RWPE2 (cell line): ENCODE measurements at places on chromosomes 7 and 10.

GRCh38 chr7:30428246-30429155 lies 50.1 kb downstream of the NOD1 start:
- no peak overlapping the region for H3K4me3 ChIP-seq
- no peak overlapping the region for H3K27ac ChIP-seq
- no peaks in the 10 kb centered on the region for H3K4me1 ChIP-seq
- DNase-seq: no peak

- no peak overlapping the region for H3K4me3 ChIP-seq
- no peak overlapping the region for H3K27ac ChIP-seq
- no peak for DNase-seq
- H3K4me1 ChIP-seq: peaks cover 2% of the 10 kb centered on the region
- H3K36me3 ChIP-seq: no peaks in the 10 kb centered on the region
Measured at GRCh38 chr10:31157123-31158010, 125.7 kb upstream of the ZNF438 start.

DNA sequence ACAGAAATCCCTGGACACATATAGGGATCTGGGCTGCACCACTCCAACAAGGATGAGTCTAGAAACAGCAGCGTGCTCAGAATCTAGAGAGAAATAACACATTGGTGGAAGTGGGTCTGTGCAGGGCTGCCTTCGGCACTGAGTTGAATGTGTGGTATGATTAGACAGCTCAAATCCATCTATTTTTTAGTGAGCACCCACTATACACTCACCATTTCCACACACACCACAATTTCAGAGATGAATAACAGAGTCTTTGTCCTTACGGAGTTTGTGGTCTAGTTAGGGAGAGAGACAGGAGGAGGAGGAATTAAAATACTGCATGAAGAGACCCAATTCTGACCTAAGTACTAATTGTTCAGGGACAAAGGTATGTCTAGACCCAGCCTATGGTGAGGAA lies 44.2 kb downstream of the JAZF1 start:
- H3K36me3 ChIP-seq: no peaks in the 10 kb centered on the region
- no peaks in the 10 kb centered on the region for H3K4me1 ChIP-seq

GRCh38 chr7:135160858-135161653 lies 9.5 kb downstream of the CYREN start:
- peaks cover 9% of the 10 kb centered on the region for H3K36me3 ChIP-seq
- H3K27me3 ChIP-seq: no peaks in the 10 kb centered on the region
- no peak for DNase-seq
- no peak overlapping the region for H3K27ac ChIP-seq
- no peak overlapping the region for H3K4me3 ChIP-seq
- H3K4me1 ChIP-seq: peaks cover 13% of the 10 kb centered on the region

DNA sequence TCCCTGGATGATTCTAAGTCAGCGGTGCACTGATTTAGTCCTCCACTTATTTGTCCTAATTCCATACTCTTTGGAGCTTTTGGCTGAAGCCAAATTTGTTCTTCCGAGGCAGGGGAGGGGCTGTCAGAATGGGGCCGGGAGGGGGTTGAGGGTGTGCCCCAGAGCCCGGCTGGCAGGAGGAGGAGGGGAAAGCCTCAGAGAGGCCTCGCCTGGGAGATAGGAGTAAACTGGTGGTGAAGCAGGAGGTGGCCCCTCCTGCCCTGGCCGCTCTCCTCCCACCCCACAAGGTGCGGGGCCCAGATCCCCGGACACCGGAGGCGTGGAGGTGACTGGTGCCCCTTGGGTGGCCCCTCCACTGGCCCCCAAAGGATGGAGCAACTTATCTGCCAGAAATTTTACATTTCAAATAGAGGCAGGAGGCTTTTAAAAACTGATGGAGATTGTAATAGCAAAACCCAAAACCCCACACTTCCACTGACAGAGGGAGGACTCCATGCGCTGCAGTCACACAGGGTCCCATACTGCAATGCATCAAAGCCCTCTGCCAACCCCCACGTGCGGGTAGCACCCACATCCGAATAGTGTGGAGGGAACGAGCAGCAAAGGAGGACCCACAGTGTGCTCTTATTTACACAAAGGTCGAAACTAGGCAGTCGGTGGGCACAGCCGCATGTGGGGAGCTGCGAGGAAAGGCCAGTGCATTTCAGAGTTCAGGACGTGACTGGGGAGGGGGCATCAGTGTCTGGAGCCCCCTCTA lies 61.9 kb downstream of the CAMK2B start:
- H3K27me3 ChIP-seq: no peaks in the 10 kb centered on the region
- H3K4me1 ChIP-seq: peaks cover 43% of the 10 kb centered on the region
- no peak for DNase-seq
- H3K4me3 ChIP-seq: no peak overlapping the region
- H3K27ac ChIP-seq: peak overlapping the region; percentile 38
- no peaks in the 10 kb centered on the region for H3K36me3 ChIP-seq

DNA sequence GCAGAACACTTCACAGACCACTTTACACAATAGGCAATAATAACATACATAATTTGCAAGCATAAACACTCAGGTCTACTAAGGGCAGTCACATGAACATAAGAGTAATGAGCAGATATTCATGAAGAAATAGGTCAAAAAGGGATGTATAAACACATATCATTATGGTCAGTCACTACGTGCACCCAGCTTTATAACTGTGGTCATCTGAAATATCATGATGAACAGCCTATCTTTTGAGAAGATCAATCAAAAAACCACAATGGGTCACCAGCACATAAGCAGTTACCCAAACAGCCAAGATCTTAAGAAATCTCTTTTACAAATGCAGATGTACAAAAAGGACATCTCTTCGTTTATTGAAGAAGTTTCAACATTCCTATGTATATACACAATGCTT lies 35.5 kb upstream of the DRGX start:
- no peak overlapping the region for H3K4me3 ChIP-seq
- H3K36me3 ChIP-seq: no peaks in the 10 kb centered on the region
- H3K27me3 ChIP-seq: no peaks in the 10 kb centered on the region
- DNase-seq: no peak
- H3K27ac ChIP-seq: no peak overlapping the region

DNA sequence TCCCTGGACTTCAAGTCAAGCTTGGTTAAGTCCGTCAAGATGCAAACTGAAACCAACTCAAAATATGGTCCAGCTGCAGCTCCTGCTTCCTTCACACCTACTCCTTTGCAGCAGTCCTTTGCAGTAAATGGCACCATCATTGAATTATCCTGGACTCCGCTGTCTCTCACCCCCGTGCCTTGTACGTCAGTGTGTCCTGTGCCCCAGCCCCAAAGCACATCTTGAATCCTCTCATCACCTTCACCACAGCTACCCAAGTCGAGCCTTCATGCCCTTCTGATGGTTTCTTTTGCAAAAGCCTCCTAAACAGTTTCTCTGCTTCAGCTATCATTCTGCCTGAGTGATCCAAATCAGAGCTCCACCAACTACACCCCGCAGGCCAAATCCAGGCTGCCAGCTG lies 88.4 kb upstream of the LEP start:
- H3K27me3 ChIP-seq: no peaks in the 10 kb centered on the region
- no peak for DNase-seq
- H3K4me1 ChIP-seq: no peaks in the 10 kb centered on the region
- no peaks in the 10 kb centered on the region for H3K36me3 ChIP-seq

DNA sequence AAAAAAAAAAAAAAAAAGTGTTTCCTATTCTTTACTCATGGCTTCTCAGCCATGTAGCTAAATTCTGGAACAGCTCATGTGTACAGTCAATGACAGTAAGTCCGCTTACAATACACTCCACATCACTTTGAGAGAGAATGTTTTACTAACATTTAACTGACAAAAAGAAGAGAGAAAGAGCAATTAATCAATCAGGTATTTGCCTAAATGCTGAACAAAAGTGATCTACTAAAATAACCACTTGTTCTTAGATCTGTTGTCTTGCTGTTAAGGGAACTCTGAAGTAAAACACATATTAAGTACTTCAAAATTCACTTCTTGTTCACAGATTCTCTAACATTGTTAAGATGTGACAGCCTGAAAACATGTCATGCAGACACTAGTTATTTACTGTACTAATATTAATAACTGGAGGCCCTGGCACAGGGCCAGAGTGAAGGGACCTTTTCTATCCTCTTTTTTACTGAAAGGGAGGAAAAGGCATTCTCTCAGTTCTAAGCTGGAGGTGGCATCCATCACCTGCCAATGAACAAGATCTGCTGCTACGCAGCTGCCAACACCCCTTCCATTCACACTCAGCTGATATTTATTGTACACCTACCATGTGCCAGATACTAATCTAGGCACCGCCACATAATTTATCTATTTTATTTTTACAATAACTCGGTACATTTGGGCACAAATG lies 72.6 kb downstream of the AHR start:
- H3K27me3 ChIP-seq: no peaks in the 10 kb centered on the region
- DNase-seq: no peak
- H3K4me3 ChIP-seq: no peak overlapping the region

DNA sequence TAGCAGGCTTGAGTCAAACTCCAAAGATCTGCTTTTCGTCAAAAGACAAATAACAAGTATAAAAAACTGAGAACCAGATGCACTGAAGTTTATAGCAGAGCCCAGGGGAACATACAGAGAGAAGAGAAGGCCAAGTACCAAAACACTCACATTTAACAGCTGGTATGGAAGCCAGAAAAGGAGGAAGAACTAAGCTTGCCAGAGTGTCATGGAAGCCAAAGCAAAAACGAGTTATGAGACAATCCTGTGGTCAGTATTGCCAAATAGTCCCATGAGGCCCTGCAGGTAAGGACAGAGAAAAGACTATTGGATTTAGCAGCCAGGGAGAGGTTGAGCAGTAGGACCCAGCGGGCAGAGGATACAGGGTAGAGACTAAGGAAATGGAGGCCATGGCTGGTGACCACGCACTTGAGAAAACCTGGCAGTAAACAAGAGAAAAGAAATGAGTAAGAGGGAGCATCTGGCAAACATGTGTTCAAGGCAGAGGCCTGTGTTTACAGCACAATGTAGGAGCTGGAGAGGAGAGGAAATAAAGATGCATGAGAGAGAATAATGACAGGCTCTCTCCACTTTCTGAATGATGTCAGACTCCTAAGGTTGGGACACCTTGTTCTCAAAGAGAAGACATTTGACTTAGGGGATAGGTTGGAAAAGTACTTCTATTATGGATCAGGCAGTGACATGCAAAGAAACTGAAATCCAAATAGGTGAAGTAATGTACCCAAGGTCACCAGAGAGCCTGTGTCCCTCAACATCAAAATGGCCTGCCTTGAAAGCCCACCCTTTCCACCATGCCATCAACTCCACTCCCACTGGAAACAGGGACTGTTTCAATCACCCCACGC lies 9.1 kb downstream of the CREB3L2 start:
- H3K36me3 ChIP-seq: peaks cover 16% of the 10 kb centered on the region
- H3K27ac ChIP-seq: peak overlapping the region; percentile 92
- DNase-seq: no peak
- peaks cover 40% of the 10 kb centered on the region for H3K4me1 ChIP-seq
- H3K4me3 ChIP-seq: no peak overlapping the region

DNA sequence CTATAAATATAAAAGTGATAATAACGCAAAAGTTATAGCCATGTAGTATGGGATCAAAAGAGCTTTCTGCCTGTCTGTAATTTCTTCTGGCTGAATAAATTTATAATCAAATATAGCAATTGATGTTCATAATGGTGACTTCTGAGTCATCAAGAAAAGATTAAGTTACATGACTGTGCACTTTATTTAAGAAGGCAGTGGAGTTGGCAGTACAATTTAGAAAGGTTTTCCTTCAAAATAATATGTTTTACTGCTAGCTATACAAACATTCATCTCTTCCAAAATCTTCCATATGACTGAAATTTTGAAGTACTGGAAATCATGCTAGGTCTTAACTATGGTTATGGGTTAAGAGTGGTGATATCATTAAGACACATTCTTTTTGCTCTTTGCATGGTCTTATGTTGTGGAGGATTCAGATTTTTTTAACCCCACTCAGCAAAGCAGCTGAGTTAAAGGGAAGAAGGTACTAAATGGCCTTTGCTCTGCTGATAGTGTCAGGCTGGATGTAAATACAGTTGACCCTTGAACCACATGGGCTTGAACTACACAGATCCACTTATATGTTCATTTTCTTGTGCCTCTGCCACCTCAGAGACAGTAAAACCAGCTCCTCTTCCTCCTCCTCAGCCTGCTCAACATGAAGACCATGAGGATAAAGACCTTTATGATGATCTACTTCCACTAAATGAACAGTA lies 323.6 kb downstream of the BBS9 start:
- H3K4me1 ChIP-seq: no peaks in the 10 kb centered on the region
- no peaks in the 10 kb centered on the region for H3K36me3 ChIP-seq
- H3K4me3 ChIP-seq: no peak overlapping the region
- no peak for DNase-seq
- H3K27me3 ChIP-seq: no peaks in the 10 kb centered on the region

GRCh38 chr10:70536196-70536861 lies 57.8 kb downstream of the PALD1 start:
- no peaks in the 10 kb centered on the region for H3K27me3 ChIP-seq
- no peak for DNase-seq
- no peaks in the 10 kb centered on the region for H3K4me1 ChIP-seq
- H3K27ac ChIP-seq: no peak overlapping the region

GRCh38 chr7:6642861-6643640 lies 5.9 kb downstream of the ZNF316 start:
- DNase-seq: no peak
- no peaks in the 10 kb centered on the region for H3K4me1 ChIP-seq
- no peak overlapping the region for H3K4me3 ChIP-seq
- H3K36me3 ChIP-seq: peaks cover 41% of the 10 kb centered on the region
- H3K27me3 ChIP-seq: no peaks in the 10 kb centered on the region
- H3K27ac ChIP-seq: no peak overlapping the region

GRCh38 chr7:96710544-96710943 lies 898 bp upstream of the SEM1 start:
- DNase-seq: no peak
- peaks cover 21% of the 10 kb centered on the region for H3K36me3 ChIP-seq
- H3K4me3 ChIP-seq: no peak overlapping the region
- peaks cover 11% of the 10 kb centered on the region for H3K4me1 ChIP-seq
- H3K27me3 ChIP-seq: no peaks in the 10 kb centered on the region

GRCh38 chr10:93639791-93640190 lies 27.5 kb downstream of the PDE6C start:
- no peaks in the 10 kb centered on the region for H3K4me1 ChIP-seq
- H3K4me3 ChIP-seq: no peak overlapping the region
- no peaks in the 10 kb centered on the region for H3K27me3 ChIP-seq
- H3K36me3 ChIP-seq: no peaks in the 10 kb centered on the region
- DNase-seq: no peak
- H3K27ac ChIP-seq: no peak overlapping the region

DNA sequence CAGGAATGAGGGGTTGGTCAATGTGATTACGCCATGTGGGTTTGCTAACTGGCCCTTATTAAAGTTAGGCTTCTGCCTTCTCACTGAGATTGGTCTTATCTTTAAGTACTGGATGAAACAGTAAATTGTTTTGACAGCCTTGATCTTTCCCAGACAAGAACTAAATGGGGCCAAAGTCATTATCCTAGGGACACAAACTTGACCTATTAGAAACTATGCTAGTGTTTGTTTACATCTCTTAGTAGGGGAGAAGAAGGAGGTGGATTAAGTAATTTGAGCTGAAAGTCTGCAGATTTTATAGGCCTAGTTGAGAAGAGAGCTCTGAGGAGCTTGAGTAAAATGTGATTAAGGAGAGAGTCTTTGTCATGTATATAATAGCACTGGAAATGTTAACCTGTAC lies 386.9 kb downstream of the HTR7 start:
- H3K36me3 ChIP-seq: no peaks in the 10 kb centered on the region
- no peak for DNase-seq
- no peaks in the 10 kb centered on the region for H3K4me1 ChIP-seq
- H3K27ac ChIP-seq: no peak overlapping the region
- H3K27me3 ChIP-seq: no peaks in the 10 kb centered on the region

- no peak overlapping the region for H3K4me3 ChIP-seq
- no peaks in the 10 kb centered on the region for H3K36me3 ChIP-seq
- peak overlapping the region; percentile 60 for H3K27ac ChIP-seq
- no peak for DNase-seq
- H3K4me1 ChIP-seq: peaks cover 18% of the 10 kb centered on the region
Measured at GRCh38 chr7:23093546-23093945, 12.0 kb upstream of the KLHL7 start.

- no peaks in the 10 kb centered on the region for H3K36me3 ChIP-seq
- H3K4me1 ChIP-seq: no peaks in the 10 kb centered on the region
- no peak for DNase-seq
- no peak overlapping the region for H3K4me3 ChIP-seq
Measured at GRCh38 chr7:69218576-69218975, 379.7 kb upstream of the AUTS2 start.
